ENCODE measurements at places on chromosomes 2 and 18.

DNA sequence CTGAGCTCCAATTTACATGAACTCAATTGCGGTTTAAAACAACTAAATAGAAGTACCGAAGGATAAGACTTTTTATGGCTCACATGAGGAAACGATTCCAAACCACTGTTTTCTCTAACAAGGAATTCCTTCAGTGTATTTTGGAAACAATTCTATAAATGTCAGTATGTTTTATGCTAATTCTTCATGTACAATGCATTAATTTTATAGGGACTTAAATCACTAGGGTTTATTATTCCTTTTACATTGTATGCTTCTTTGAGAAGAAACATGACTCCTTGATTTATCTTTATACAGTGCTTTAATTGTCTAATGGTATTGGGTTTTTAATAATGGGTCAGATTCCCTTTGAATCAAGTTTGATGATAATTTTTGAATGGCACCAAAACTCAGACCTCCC is 566.8 kb downstream of the EPHA4 start:
- no peak for DNase-seq

DNA sequence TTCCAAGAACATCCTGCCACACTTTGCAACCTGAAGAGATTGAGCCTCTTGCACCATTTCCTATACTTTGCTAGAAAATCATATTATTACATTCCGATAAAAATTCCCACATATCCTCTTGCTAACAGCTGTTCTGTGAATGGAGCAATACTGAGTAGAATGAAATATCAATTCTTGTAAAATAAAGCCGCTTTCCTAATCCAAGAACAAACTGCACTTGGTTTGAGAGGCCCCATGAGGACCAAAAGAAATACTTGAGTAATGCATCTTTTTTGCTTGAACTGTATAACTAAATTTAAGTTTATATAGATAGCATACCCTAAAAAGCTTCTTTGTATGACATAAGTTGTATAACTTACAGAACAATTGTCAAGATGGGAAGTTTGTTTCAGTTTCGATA is 632.4 kb upstream of the SLC8A1 start:
- no peak for DNase-seq

DNA sequence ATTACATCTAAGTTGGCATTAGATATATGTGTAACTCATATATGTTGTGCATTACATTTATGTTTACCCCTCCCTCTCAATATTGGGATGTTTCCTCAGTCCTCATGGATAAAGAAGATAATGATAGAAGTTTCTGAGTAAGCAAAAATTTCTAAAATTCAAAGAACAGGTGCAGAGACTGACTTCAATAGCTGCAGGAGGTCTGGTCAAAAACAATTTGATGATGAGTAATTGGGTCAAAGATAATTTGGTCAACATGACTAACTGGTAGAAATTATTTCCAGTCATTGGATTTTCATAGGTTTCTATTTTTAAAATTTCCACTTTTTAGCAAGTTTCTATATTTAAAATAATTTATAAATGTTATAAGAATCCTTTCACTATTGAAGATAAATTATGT is 1130.9 kb upstream of the SLC39A10 start:
- DNase-seq, result no peak

DNA sequence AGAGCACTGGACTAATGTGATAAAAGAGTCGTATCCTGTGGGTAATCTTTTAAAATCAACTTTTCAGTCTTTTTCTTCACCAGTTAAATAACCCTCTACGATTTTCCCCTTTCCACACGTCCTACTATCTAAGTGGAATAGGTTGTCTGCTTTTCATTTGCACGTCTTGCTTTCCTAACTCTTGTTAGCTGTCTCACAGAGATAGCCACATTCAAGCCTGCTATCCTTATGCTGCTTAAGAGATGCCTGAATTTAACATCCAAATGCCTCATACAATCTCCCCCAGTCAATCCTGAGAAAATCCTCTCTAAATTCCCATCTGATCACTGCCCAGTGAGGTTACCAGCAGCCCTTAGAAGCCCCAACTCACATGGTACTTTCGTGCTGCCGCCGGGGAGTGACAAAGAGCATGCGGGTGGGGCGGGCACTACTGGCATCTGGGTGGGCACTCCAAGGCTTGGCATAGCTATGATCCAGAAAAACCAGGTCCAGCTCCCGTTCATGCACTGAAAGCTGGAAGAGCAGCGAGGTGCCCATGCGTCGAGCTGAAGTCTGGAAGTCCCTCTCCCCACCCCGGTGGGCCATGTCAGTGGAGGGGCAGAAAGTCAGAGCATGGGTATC is 1.5 kb downstream of the KANSL3 start:
- no peak for DNase-seq

- DNase-seq, result peak; percentile 19
Observed at GRCh38 chr2:19899985-19900930, 1.5 kb downstream of the TTC32 start.

GRCh38 chr2:112642561-112642960 is 3.2 kb upstream of the SLC20A1 start:
- DNase-seq, result no peak

DNA sequence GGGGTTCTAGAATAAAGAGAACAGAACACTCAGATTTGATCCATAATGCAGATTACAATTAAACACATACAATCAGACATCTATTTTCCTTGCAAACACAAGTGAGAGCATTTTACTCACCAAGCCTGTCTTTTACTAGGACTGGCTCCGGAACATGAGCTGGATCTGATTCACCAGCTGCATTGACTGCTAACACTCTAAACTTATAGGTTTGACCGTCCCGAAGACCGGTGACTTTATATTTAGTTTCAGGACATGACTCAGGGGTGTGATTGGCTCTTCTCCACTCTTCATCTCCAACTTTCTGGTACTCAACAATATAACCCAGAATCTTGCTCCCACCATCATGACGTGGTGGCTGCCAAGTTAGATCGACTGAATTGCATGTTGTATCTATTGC is 112.4 kb downstream of the PLEKHA3 start:
- no peak for DNase-seq

- DNase-seq, result no peak
Observed at GRCh38 chr18:13481820-13482617, 244.3 kb downstream of the FAM210A start.

- no peak for DNase-seq
Observed at GRCh38 chr18:60554967-60555366, 182.4 kb upstream of the MC4R start.

- no peak for DNase-seq
Observed at GRCh38 chr2:218209078-218209477, 7.9 kb upstream of the ARPC2 start.

Measured in CD4-positive, alpha-beta T cell treated with Interleukin-6 for 4 hours (primary cell).